ENCODE measurements at places on chromosomes 11 and 22. TPM values are rescaled to one million over a fixed set of nuclear protein-coding genes. Genes with fewer than 3 reads are reported as not detected.

Gene MS4A10
- 5.0 TPM for total RNA-seq

Gene CCDC116
- 2.6 TPM for total RNA-seq

Gene CHRDL2
- not detected for total RNA-seq

Gene NPAS4
- total RNA-seq, result not detected

DNA sequence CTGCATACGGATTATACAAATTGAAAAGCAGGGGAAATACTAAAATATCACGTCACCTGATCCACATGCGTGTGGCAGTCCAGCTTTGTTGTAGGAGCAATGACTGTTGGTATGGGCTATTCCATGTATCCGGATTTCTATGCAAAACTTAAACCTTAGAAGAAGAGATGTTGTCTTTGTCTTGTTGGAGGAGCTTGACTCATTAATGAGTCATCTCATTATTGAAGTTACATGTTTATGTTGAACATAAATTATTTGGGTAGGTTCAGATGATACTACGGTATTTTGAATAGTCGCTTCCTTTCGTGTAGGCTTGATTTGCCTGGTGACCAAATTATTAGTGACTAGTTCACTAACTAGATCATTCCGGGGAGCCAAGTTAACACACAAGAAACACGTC is 806 bp upstream of the SAAL1 start:
- no peak for DNase-seq
- no peaks in the 10 kb centered on the region for H3K36me3 ChIP-seq
- H3K27ac ChIP-seq, result no peak overlapping the region
- peaks cover 5% of the 10 kb centered on the region for H3K4me1 ChIP-seq
- no peak overlapping the region for H3K4me3 ChIP-seq

GRCh38 chr22:23856721-23857605 is 712 bp upstream of the SLC2A11 start:
- H3K4me1 ChIP-seq, result peaks cover 8% of the 10 kb centered on the region
- DNase-seq, result peak; percentile 66
- H3K27me3 ChIP-seq, result no peaks in the 10 kb centered on the region
- no peaks in the 10 kb centered on the region for H3K36me3 ChIP-seq

DNA sequence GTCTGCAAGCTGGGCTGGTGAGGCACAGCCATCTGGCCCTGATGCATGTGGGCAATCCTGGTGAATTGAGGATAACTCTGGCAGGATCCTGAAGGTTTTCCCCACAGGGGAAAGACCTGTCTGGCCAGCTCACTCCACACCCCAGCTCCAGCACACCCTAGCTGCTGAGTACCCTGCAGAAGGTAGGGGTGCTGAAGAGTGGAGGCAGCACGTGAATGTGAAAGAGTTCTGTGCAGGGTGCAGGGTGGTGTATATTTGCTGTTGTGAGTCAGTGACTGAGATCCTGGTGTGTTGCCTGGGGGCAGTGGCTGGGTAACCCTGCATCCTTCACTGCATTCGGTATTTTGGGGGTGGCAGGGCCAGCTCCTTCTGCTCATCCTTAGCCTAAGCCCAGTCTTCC is 22.4 kb downstream of the DGAT2 start:
- DNase-seq, result no peak
- H3K4me1 ChIP-seq, result no peaks in the 10 kb centered on the region
- no peaks in the 10 kb centered on the region for H3K36me3 ChIP-seq
- no peak overlapping the region for H3K4me3 ChIP-seq
- H3K27ac ChIP-seq, result no peak overlapping the region
- H3K27me3 ChIP-seq, result no peaks in the 10 kb centered on the region

GRCh38 chr11:48062649-48063048 is 82.3 kb downstream of the PTPRJ start:
- no peak overlapping the region for H3K4me3 ChIP-seq
- H3K36me3 ChIP-seq, result no peaks in the 10 kb centered on the region
- no peaks in the 10 kb centered on the region for H3K4me1 ChIP-seq
- DNase-seq, result no peak
- no peak overlapping the region for H3K27ac ChIP-seq

- no peaks in the 10 kb centered on the region for H3K4me1 ChIP-seq
- no peaks in the 10 kb centered on the region for H3K36me3 ChIP-seq
- DNase-seq, result no peak
- H3K4me3 ChIP-seq, result no peak overlapping the region
- H3K27ac ChIP-seq, result no peak overlapping the region
These were observed 22.9 kb downstream of the GNAZ start for GRCh38 chr22:23093051-23093788.

- DNase-seq, result no peak
- no peaks in the 10 kb centered on the region for H3K4me1 ChIP-seq
- no peaks in the 10 kb centered on the region for H3K36me3 ChIP-seq
- no peak overlapping the region for H3K4me3 ChIP-seq
- no peaks in the 10 kb centered on the region for H3K27me3 ChIP-seq
These were observed 230.8 kb downstream of the ADAMTS15 start for GRCh38 chr11:130679247-130679646.
